NCI-H2171 treated with DMSO at 0.1 percent for 48 hours (cell line): ENCODE measurements at places on chromosomes 7 and 10.

- no peak for DNase-seq
These were observed 161.9 kb downstream of the GRK5 start for GRCh38 chr10:119368991-119369869.

DNA sequence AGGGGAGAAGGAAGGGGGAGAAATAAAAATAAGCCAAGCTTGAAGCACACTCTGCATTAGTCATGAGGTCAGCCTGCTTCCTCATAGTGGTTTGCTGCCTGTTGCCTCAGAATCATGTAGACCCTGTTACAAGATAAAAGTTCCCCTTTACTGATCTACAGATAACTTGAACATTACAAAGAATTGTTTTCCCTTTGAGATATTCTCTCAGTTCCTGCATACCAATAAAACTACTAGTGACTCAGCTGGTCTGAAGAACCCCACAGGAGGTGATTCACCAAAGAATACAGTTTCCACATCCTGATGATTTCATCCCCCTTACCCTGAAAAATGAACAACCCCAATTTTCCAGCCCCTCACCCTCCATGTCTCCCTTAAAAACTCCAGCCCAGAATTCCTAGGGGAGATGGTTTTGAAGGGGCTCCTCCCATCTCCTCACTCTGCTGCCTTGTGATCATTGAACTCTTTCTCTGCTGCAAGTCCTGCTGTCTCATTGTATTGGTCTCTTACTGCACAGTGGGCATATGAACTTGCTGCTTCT is 31.5 kb upstream of the NRP1 start:
- no peak for DNase-seq

- no peak for DNase-seq
These were observed 80.9 kb downstream of the NT5C2 start for GRCh38 chr10:103111918-103112877.

DNA sequence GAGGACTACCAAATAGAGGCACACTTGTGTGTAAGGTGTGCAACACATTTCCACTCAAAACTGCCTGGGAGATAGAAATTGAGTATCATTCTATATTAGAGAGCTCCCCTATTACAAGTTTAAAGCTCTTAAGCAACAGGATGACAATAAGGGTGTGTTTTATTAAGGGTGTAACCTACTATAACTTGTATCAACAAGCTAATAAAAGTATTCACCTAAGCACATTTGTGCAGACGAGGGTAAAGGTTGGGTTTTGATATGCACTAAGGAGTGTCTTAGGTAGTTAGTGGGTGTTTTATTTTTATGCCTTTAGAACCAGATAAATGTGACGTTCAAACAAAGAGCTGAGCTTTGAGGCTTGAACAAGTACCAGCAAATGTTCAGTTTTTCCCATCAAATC is 2.8 kb upstream of the FAM53B start:
- no peak for DNase-seq

- no peak for DNase-seq
These were observed 291.1 kb upstream of the PRKCQ start for GRCh38 chr10:6871128-6871527.

- no peak for DNase-seq
These were observed 918.1 kb upstream of the MBL2 start for GRCh38 chr10:53690524-53691240.

DNA sequence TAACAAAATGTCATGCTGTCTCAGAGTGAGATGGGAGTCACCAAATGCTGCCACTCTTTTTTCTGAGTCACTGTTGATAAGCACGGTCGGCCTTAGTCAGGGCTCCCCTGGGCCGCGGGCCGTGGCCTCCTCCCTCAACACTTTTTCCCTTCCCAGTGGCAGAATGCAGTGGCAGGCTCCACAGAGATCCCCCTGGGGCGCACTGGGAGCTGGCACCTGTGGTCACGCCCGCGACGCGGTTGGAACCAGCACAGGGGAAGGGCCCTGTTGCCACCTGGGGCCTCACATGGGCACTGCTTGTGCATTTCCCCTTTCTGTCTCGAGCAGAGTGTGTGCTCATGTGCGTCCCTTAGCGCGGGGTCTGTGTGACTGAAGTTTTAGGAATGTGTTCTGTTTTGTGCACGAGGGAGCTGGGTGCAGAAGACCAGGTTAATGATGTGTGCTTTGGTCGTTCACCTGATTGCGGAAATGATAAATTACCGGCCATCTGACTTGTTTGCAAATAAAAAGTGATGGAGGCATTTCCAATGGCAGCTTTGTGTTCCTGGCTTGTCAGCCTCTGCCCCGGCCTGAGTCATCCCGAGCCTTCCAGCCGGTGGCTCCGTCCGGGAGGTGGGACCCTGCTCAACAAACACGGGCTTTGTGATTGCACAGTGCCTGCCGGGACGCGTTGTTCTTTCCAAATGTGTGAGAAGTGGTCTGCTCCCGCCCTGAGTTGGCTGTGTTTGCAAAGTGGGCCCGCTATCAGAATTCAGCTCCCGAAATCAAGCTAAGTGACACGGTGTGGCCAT is 100.7 kb downstream of the NKX6-2 start:
- DNase-seq: no peak

DNA sequence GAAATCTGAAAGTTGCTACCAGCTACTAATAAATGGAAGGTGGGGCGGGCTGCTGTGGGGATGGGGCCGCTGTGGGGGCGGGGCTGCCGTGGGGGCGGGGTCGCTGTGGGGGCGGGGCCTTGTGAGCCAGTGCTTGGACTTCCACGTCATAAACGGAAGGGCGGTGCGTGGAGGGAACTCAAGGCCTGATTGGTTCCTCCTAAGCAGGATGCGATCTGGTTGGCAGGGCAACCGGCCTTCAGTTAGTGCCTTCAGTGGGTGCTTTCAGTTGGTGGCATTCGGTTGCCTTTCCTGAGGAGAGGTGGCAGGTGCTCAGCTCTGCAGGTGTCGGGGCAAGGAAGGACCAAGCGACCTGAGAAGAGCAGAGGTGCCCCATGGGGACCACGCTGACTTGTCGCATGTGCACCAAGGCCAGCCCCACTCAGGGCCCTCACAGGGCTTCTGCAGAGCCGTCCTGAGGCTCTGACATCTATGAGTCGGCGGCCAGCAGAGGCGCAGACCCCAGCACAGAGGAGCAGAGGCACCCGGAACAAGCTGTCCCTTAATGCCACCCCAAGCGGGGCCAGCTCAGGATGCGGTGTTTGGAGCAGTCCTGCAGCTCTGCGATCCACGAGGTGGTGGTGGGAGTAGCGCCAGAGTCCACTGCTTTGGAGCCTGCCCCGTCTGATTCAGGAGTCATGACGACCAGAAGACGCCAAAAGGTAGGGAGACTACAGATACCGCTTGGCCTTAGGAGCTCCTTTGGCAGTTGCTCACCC is 54.4 kb upstream of the PDSS1 start:
- DNase-seq: no peak
